Central memory CD4-positive, alpha-beta T cell (primary cell): ENCODE measurements at places on chromosomes 1 and 21.

- DNase-seq, result no peak
These were observed 233.3 kb upstream of the COA6 start for GRCh38 chr1:234139966-234140365.

DNA sequence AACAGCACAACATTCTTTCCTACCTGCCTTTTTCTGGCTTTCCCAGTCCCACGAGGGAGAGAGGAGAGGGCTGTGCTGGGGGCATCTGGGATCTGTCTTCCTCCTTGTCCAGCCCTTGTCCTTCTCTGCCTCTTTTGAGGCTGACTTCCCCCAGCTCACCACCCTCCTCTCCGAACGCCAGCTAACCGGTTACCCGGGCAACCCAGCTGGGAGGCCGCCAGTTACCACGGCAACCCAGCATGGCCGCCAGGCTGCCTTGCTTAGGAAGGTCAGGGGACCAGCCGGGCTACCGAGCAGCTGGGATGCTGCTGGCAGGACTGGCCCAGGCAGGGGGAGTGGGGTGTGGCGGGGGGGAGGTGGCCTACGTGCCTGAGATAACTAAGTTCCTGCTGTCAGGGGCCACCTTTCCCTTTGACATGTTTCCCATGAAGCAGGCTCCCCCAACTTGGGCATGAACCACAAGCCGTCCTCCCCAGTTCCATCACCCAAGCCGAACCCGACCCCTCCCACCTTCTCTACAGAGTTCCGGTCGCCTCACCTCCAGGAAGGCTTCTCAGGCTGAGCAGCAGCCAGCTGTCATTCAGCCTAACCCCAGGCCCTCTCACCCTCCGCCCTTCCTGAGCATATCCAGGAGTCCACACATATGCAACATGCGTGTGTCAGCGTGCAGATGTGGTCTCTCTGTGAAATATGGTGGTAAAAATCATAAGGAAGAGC is 8.7 kb downstream of the PLEKHA6 start:
- DNase-seq, result no peak

- DNase-seq, result no peak
These were observed 4.2 kb downstream of the GOLPH3L start for GRCh38 chr1:150692720-150693119.

- DNase-seq, result no peak
These were observed 6.0 kb downstream of the S100B start for GRCh38 chr21:46598581-46599572.

DNA sequence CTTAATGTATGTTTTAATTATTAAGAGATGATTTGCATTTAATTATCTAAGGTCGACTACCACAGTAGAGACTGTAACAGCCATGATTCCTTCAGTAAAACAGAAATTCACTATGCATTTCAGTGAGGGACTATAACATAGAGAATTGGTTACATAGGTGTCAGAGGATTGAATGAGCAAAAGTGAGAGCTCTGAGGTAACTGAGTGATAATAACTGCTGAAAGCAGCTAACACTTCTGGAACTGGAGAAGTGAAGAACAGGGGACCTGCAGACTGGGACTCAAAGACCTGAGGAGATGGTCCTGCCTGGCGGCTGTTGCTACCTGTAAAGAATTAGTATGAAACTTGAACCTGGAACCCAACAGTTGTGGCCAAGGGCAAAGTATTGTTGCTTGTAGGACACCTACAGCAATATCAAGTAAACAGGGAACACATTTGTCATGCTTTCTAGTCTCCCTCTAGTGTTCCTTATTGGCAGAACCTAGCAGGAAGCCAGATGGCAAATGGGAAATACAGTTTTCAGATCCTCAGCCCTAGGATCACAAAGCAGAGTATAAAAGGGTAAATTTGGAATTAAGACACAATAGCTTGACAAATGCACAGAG is 110.6 kb downstream of the HS2ST1 start:
- no peak for DNase-seq

DNA sequence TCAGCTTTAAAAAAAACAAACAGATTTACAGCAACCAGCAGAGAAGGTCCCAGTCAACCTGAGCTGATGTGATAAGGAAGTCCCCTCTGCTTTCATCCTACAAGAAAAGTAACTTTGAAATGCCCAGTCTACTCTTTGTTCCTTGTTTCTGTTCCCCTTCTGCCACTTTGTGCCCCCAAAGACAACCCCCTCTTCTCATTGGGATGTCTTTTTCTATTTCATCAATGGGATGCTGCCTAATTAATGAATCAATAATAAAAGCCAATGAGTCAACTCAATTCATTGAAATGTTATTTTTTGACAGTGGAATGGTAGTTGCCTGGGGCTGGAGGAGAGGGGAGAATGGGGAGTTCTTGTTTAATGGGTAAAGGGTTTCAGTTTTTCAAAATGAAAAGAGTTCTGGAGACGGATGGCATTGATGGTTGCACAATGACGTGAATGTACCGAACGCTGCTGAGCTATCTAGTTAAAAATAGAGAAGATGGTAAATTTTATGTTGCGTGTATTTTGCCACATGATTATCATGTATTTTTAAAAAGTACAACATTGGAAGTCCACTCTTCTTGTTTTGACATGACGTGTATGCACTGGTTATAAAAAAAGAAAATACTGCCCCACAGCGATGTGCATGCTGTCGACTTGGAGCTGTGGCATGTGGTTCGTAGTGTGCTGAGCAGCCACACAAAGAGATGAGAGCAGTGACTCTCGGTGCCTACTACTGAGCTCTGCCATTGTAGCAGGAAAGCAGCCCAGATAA is 22.4 kb upstream of the PADI2 start:
- DNase-seq, result no peak
